ENCODE measurements at places on chromosomes 3 and 15.

DNA sequence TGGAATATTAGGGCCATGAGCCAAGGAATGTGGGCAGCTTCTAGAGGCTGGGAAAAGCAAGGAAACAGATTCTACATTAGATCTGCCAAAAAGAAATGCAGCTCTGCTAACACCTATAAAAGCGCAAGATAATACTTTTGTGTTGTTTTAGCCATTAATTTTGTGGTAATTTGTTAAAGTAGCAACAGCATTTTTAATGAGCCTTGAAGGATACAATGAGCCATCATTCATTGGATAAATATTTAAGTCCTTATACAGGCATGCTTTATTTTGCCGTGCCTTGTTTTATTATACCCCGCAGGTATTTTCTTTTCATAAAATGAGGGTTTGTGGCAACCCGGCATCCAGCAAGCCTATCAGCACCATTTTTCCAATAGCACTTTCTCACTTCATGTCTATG, 15.0 kb downstream of the ARL14 start:
- DNase-seq: no peak

GRCh38 chr3:61683549-61684236, 122.3 kb downstream of the PTPRG start:
- DNase-seq: no peak

DNA sequence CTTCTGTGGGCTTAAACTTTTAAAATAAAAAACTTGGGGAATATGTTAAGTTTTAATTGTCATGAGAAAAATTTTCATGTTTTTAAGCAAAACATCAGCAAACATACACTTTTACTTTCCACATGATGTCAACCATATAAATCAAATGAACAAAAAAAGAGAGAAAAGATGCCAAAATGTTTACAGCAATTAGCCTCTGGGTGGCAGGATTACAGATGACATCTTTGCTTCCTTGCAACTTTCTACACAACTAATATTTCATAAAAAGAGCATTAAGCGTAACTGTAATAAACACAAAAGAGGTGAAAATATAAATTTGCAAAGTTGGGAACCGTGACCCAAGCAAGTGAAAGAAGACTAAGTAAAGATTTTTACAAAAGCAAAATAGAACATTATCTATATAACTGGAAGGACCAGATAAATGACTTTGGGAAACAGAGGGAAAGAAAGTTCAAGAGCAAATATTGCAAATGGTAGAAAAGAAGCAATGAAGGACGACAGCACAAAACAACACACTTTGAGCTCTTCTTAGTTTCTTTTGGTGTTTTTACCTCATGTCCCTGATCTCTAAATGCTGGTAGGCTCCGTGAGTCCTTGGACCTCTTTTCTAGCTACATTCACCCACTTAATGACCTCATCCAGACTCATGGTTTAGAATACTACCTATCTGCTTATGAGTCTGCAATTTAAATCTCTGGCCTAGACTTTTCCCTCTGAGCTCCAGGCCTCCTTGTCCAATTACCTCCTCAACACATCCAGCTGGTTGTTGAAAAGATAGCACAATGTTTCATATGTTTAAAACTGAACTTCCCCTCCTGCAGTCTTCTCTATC, 9.4 kb downstream of the TP53BP1 start:
- no peak for DNase-seq

DNA sequence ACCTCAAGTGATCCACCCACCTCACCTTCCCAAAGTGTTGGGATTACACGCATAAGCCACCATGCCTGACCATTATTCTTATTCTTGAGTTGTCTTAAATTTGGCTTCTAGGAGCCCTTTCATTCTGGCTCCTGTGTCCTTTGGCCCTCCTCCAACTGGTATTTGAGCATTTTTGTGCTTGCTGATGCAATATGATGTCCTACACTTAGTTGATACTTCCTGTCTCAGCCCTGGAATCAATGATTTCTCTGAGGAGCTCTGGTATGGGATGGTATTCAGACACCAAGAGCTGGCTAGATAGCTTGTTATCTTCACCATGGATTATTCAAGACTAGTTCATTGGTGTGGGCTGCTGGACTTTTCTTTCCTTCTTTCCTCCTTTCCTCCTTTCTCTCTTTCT, 25.4 kb downstream of the ZNF621 start:
- DNase-seq: no peak

DNA sequence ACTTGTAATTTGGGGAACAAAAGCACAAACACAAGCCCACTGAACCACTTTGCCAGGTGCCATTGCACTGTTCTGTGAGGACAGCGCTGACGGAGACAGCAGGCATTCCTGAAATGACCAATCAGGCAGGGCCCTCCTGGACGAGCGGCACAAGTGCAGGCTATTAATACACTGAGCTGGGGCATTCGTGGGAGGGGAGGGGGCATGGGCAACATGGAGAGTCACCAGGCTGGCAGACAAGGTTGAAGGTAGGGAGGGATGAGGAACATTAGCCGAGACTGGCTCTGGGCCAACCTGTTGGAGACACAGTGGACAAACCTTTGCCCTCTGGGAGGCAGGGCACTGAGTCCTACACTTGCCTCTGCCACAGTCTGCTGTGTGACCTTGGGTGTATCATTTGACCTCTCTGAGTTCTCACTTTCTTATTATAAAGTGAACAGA, 45.6 kb downstream of the NOX5 start:
- DNase-seq: no peak

GRCh38 chr3:62097121-62097520, 276.2 kb downstream of the FEZF2 start:
- no peak for DNase-seq

All from NCI-H1694 (cell line).